NCI-H187 (cell line): ENCODE measurements at places on chromosomes 6 and 20.

GRCh38 chr6:148835920-148836441 is 89.2 kb downstream of the UST start:
- no peak for DNase-seq

DNA sequence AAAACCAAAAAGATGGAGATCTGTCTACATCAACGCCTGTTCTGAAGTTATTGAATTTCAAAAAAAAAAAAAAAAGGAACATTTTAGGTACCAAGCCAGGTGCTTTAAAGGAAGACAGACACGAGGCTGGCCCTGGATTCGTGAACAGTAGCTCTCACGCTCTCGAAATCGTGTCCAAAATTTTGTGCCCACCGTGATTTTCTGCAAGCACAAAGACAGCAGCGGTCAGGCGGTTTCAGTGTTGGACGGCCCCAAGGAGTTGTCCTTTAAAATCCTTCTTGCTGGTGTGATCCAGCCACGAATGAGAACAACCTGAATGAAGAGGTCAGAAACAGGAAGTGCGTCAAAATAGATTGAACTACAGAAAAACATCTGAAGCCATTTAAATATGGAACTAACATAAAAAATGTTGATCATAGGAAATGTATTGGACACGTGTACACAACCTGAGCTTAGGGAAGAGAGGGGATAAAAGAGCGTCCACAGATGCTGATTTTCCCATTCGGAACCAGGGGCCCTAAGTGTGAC is 78.2 kb downstream of the THBS2 start:
- no peak for DNase-seq

DNA sequence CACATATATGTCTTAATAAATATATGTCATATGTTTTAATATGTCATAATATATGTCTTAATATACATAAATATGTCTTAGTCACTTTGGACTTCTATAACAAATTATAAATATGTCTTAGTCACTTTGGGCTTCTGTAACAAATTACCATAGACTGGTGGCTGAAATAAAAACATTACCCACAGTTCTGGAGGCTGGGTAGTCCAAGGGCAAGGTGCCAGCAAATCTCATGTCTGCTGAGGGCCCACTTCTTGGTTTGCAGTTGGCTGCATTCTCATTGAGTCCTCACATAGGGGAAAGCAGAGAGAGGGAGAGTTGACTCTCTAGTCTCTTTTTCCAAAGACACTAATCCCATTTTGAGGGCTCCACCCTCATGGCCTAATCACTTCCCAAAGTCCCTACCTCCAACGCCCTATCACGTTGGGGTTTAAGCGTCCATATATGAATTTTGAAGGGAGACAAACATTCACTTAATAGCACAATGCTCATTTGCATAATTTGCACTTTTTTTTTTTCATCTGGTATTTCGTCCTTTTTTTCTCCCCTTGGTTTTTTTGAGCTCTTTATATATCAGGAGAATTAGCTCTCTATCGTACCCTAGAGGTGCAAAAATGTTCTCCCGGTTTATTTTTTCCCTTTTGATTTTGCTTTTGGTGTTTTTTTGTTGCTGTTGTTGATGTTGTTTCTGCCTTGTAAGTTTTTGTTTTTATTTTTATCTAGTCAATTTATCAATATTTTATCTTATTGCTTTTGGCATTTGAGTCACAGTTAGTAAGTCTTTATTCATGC is 266.4 kb downstream of the PLCB1 start:
- no peak for DNase-seq

GRCh38 chr6:28867086-28867409 is 56.7 kb downstream of the TRIM27 start:
- DNase-seq: no peak

DNA sequence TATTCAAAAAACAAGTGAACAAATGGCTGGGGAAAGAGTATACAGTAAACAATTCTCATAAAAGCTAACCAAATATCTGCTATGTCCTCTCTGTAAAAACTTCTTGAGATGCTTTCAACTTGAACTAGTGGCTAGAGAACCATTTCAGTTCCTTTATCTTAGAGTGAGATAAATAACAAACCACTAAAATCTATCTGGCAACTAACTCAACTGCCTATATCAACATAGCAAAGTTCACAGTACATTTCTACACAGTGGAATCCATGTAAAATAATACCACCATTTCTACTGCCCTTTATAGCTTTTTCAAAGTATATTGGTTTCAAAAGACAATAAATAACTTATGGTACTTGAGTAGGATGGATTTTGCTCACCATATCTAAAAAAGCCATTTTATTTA is 95.1 kb downstream of the MMS22L start:
- DNase-seq: no peak

DNA sequence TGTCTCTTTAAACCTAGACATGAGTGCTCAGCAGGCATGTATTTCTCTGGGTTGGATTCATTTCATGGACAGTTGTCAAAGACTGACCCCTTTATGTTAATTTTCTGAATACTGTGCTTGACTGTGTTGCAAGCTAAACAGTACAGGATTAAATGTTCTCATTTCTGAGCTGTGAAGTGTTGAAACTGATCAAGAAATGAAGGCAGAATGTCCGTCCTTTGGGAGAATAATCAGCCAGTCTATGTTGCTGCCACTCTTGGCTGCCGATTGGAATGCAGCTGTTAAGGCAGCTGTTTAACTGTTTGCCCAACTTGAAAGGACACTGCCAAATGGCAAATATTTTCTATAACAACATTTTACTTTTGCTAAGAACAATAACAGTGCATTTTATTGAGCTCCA is 87.3 kb downstream of the CEP57L1 start:
- DNase-seq: no peak

DNA sequence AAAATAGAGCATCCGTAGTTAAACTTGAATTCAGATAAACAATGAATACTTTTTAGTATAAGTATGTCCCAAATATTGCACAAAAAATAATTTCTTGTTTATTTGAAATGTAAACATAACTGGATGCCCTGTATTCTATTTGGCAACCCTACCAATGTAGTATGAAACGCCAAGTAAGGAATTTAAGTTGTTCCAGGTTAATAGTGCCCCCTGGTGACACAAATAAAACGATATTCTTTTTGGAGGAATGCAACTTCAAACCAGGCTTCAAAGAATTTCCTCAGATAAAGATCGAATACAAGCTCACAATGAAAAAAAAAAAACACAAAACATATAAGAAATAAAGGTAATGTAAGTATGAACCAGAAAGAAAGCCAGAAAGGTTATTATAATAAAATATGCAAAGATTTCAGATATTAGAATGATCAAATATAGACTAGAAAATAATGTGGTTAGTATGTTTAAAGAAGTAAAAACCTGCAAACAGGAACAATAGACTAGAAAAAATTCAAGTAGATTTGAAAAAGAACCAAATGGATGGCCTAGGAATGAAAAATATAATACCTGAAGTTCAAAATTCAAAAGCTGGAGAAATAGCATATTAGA is 18.4 kb upstream of the AKAP7 start:
- DNase-seq: no peak

- DNase-seq: no peak
Measured at GRCh38 chr20:55882910-55883309, 122.4 kb downstream of the CBLN4 start.

DNA sequence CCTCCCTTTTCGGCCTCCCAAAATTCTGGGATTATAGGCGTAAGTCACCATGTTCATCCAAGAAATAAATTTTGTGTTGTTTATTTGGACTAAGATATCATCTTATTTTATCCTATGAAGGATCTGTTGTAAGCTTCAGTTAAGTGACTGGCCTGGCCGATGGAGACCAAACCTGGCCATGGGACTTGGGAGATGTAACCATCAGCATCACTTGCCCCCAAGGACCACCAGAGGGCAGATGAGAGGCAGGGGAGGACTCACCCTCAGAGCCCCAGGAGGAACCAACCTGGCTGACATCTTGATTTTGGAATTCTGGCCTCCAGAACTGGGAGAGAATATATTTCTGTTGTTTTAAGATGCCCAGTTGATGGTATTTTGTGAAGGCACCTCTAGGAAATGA is 266.7 kb downstream of the CDH26 start:
- no peak for DNase-seq

DNA sequence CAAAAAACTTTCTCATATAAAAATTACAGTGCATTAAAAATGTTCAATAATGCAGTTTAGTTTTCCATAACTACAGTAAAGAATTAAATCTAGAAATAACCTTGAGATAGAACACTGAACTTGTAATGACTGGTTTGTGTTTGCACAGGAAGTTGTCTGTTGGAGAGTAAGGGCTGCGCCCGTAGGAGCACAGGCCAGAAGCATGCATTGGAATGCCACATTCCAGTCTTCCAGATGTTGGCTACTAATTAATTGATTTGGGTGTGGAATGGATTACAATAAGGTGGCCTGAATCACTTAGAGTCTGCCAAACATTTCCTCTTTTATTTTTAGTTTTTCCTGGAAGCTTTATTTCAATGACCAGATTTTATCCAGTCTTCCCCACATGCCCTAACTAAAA is 582.6 kb upstream of the MMS22L start:
- DNase-seq: no peak

GRCh38 chr6:159642481-159642880 is 50.6 kb downstream of the SOD2 start:
- DNase-seq: no peak

DNA sequence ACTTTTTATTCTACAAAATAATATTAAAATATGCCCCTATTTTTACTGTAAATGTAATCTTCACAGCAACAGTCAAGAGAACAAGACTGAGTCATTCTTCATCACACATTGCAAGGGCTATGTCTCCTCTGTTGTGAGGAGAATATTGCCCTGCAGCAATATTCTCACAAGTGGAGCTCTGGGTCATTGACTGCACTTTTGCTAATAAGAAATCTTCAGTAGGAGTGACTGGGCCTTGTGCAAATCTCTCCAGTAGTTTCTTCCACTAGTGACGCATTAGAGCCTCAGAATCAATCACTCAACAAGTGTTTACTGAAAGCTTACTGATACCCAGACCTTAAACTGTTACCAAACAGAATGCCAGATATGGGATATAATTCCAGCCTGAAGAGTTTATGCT is 49.1 kb downstream of the LAMA2 start:
- DNase-seq: no peak

- DNase-seq: no peak
Measured at GRCh38 chr6:46784535-46784934, 8.7 kb upstream of the MEP1A start.

DNA sequence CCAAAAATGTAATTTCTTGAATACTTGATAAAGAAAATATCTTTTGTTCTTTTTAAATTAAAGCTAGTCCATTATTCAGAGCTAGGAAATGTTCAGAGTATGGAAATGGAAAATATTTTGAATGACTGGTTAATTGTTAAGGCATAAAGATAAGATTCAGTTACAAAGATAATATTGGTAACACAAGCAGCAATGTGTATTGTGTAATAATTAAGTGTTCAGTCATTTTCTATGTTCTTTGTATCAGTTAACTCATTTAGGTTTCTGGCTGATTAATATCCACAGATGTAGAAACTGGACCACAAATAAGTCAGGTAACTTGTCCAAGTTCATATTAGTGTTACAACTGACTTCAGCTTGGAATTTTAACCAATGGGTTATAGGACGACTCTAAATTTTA is 442.2 kb upstream of the MANEA start:
- DNase-seq: no peak

DNA sequence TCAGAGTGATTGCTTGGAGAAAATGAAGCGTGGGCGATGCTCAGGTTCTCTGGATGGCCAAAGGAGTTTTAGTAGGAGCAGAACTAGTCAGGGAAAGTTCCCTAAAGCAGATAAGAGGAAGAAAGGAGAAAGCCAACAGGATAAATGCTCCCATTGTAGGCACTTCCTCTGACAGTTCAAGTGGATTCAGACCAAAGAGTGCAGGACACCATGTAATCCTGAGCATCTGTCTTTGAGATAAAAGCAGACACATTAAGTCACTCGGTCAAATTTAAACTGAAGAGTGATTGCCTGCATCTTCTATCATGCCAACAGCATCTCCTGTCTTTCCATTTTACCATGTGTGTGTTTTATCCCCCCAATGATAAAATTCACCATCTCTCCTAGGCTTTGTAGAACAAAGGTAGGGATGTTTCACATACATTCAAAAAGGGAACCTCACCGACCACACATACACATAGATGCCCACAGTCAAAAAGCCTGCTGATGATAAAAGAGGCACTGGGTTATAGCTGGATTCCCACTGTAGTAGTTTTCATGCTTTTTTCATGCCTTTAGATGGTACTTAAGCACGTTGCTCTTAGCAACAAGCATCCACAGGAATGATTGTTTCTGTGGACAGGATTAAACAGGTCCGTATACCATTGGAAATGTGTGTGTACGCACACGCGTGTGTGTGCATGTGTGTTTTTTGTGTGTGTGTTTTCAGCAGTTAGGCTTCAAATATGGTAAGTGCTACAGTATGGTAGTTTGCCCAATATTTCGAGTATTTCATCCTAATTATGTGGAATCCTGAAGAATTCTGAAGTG is 7.0 kb downstream of the GRIK2 start:
- DNase-seq: no peak

DNA sequence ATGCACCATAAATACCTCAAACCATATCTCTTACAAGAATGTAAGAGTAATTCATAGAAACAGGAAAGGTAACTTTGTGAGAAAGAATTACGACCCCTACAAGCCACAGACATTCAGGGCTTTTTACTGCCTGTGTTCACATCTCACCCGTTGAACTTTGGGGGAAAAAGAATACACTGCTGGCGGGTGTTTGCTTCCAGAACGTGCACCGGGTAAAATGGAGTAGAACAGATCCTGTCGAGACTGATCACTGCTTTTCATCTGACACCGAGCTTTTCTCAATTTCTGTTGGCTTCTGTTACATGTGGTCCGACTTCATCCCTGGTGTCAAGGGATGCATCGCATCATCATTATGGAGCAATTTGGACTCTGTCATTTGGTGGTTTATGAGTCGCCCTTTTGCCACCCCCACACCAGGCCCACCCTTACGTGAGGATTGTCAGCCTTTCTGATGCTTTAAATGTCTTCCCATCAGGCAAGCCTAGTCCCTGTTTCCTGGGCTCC is 219.2 kb upstream of the ZFP64 start:
- DNase-seq: no peak

- no peak for DNase-seq
Measured at GRCh38 chr6:54125493-54125892, 14.2 kb downstream of the MLIP start.

- DNase-seq: no peak
Measured at GRCh38 chr20:16842486-16843120, 94.4 kb downstream of the OTOR start.

DNA sequence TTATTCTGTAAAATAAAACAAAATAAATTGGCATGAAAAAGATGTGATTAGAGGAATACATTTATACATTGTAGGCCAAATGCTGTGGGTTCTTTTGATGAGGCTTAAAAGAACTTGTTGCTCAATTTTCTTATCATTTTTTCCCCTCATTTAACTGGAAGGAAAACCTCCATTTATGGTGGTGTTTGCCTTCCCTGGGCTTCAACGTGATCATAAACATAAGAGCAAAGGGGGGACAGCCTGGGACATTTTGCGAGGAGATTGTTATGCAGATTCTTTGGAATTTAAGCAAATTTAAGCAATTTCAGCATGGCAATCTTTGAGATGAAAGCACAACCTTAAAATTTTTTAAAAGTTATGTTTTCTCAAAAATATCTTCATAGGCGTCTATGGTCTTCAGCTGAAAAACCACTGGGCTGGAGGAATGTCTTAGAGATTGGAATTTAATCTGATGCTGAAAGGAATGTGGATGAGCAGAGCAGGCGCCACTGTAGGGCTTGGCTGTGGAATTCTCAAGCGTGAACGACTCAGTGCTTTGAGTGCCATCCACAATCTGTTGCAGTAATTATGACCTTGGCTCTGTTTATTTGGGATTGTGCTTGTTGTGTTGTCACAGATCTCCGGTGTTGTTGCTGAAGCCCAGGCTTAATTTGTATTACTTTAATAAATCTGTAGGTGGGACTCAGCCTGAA is 149.4 kb upstream of the MLIP start:
- no peak for DNase-seq
